ENCODE measurements at places on chromosomes 7 and 10.

GRCh38 chr7:31583942-31584341 is 70.1 kb downstream of the ITPRID1 start:
- DNase-seq, result no peak

DNA sequence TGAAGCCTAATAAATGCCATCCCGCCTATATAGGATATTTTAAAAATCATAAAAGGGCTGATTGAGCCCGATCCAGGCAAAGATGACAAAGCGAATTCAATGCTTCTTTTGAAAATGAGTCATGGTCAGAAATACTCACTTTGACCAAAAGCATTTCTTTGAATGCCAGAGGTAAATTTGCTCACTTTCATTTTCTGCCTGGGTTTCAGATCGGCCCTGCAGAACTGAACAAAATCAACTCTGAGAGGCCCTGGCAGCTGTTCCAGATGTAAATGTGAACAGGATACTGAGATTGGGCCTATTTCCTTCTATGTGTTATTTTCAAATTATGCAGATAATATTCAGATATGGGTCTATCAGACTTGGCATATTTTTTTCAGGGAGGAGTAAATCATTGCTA is 114.8 kb upstream of the ARID5B start:
- DNase-seq, result no peak

GRCh38 chr10:71582019-71582418 is 137.6 kb downstream of the C10orf105 start:
- no peak for DNase-seq

DNA sequence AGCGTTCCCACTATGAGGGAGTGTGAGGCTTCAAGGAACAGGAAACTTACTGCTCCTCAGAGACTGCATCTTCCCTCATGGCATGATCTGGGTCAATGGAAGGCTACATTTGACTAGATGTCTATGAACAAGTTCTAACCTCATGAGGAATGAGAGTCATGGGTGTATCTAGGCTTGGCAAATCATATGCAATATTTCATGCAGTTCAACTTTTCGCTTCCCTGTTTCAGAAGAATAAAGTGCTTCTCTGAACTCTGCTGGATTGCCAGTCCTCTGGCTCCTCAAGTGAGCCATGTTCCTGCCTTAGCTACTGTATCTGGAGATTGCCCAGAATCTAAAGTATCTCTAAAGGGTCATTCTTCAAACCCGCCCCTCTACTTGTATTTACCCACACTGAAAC is 54.3 kb upstream of the SEMA3A start:
- no peak for DNase-seq

Data from NCI-H1092 treated with DMSO at 0.1 percent for 48 hours (cell line).